ENCODE measurements at places on chromosomes 2 and 18. TPM values are rescaled to one million over a fixed set of nuclear protein-coding genes. Genes with fewer than 3 reads are reported as not detected.

DYNC1I2 gene
- polyA plus RNA-seq, result 58.2 TPM

NCKAP5 gene
- 1.6 TPM for polyA plus RNA-seq

RAB17 gene
- 38.8 TPM for polyA plus RNA-seq

DUSP19 gene
- polyA plus RNA-seq, result 1.1 TPM

SEMA4C gene
- polyA plus RNA-seq, result 15.8 TPM

MOGAT1 gene
- polyA plus RNA-seq, result not detected

SF3B1 gene
- polyA plus RNA-seq, result 201 TPM

ELOA2 gene
- polyA plus RNA-seq, result not detected

SERPINB13 gene
- not detected for polyA plus RNA-seq

MTERF4 gene
- polyA plus RNA-seq, result 24.3 TPM

CD28 gene
- 0.15 TPM for polyA plus RNA-seq

CERKL gene
- 0.25 TPM for polyA plus RNA-seq

DUSP2 gene
- polyA plus RNA-seq, result 3.6 TPM

ABCA12 gene
- 0.30 TPM for polyA plus RNA-seq

NPHP1 gene
- 4.5 TPM for polyA plus RNA-seq

MC4R gene
- polyA plus RNA-seq, result not detected

LIMS4 gene
- 0.28 TPM for polyA plus RNA-seq

ACTG2 gene
- polyA plus RNA-seq, result 1,485 TPM

MYCN gene
- 1.7 TPM for polyA plus RNA-seq

DPP4 gene
- polyA plus RNA-seq, result 0.15 TPM

CDH7 gene
- polyA plus RNA-seq, result not detected

RNF103 gene
- 7.8 TPM for polyA plus RNA-seq

LTBP1 gene
- polyA plus RNA-seq, result 11.0 TPM

CXCR4 gene
- polyA plus RNA-seq, result 20.6 TPM

GPBAR1 gene
- polyA plus RNA-seq, result 1.8 TPM

ZNF385B gene
- 8.1 TPM for polyA plus RNA-seq

GDF7 gene
- polyA plus RNA-seq, result 0.12 TPM

NOSTRIN gene
- 48.1 TPM for polyA plus RNA-seq

EVX2 gene
- polyA plus RNA-seq, result not detected

ALPI gene
- not detected for polyA plus RNA-seq

ZNF521 gene
- polyA plus RNA-seq, result 3.2 TPM

TCF23 gene
- not detected for polyA plus RNA-seq

LRRTM4 gene
- not detected for polyA plus RNA-seq

CFC1 gene
- polyA plus RNA-seq, result 11.9 TPM

SLC16A14 gene
- polyA plus RNA-seq, result 1.6 TPM

ARHGAP25 gene
- polyA plus RNA-seq, result 3.6 TPM

LRATD1 gene
- polyA plus RNA-seq, result 6.0 TPM

FAM110C gene
- polyA plus RNA-seq, result 6.9 TPM

OTOF gene
- polyA plus RNA-seq, result 0.18 TPM

ESPNL gene
- polyA plus RNA-seq, result 0.31 TPM

SLC9A4 gene
- 18.0 TPM for polyA plus RNA-seq

MAP2 gene
- polyA plus RNA-seq, result 2.6 TPM

SRD5A2 gene
- not detected for polyA plus RNA-seq

ABCG8 gene
- not detected for polyA plus RNA-seq

UNC80 gene
- 0.12 TPM for polyA plus RNA-seq

ALKAL2 gene
- polyA plus RNA-seq, result 9.9 TPM

INPP5D gene
- polyA plus RNA-seq, result 3.7 TPM

ADAM23 gene
- 1.4 TPM for polyA plus RNA-seq
